ENCODE measurements at places on chromosomes 7 and 10. TPM values are rescaled to one million over a fixed set of nuclear protein-coding genes. Genes with fewer than 3 reads are reported as not detected.

WEE2 gene
- polyA plus RNA-seq = not detected

IL6 gene
- polyA plus RNA-seq = 0.73 TPM

DIP2C gene
- polyA plus RNA-seq = 2.9 TPM

RHOBTB1 gene
- not detected for polyA plus RNA-seq

HEPACAM2 gene
- polyA plus RNA-seq = not detected

ZP3 gene
- polyA plus RNA-seq = 9.9 TPM

RSPH10B2 gene
- not detected for polyA plus RNA-seq

TDRD1 gene
- 0.15 TPM for polyA plus RNA-seq

ZNF736 gene
- polyA plus RNA-seq = 1.8 TPM

DNA sequence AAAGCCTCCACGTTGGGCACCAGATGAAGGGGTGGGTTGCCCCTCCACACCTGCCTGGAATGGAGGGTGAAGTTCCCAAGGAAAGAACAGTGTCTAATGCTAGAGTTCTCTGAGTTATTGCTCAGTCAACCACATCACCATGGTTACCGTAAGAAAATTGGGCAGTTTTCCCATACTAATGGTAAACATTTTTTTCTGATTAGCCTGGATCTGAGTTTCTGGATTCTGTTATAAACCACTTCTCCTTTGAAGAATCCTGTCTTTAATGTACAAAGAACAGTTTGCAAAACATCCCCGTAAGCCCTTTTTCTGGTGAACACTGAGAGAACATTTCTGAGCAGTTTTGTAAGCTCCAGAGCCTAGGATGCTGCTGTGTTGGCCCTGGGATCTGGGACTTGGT, 45.5 kb downstream of the ABCC2 start:
- DNase-seq = no peak

DNA sequence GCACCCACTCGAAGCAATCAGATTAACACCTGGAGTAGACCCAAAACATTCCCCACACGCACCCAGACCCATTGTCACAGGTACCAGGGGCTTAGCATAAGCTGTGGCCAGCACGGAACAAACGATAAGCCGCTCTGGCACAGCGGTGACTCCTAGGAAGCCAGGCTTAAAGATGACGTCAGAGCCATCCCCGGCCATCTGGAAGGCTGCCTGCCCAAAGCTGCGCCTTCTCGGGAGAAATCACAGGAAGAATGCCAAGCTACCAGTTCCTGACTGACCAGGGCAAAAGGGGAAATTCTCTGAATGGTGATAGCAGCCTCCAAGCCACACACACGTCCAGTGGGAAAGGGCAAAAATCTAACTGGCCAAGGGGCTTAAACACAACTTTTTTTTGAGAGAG, 13.0 kb upstream of the WIPI2 start:
- DNase-seq = no peak

DNA sequence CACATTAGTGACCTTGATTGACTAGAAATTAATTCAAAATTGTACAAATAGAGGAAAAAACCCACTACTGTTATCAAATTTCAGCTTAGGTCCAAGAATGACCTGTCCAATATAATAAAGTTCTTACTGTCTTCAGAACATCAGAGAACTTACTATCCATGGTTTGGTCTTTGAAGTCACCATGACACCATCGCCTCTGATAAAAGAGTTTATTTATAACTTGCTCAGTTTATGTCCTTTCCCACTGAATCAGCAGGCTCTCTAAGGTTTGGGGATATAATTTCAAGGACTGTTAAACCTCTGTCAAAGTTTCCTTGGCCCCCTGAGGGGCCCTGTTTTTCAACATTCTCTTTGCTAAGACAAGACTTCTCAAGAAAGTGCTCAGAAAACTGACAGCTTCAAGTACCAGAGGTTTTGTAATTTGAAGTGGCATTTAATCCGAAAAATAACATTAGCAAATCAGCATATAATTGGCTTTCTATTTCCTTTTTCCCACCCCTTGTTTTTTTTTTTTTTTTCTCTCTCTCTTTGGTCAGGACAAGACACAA, 191.7 kb upstream of the FERD3L start:
- no peak for DNase-seq

- no peak for DNase-seq
These were observed 39.2 kb downstream of the ELMO1 start for GRCh38 chr7:37409461-37409860.

DNA sequence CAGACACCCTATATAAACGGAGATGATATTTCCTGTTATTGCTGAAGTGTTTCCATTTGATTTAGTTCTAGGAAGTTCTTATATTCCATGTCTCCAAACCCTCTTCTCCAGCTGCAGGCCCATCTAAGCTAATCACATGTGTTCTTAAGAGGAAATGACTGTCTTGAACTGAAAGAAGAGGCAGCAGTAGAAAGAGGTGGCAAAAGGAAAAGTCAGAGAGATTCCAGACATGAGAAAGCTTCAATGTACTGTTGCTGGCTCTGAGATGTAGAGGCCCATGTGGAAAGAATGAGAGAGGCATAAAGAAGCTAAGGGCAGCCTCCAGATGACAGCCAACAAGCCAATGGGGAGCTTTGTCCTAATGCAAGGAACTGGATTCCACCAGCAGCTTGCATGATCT, 287.2 kb downstream of the GFRA1 start:
- no peak for DNase-seq

DNA sequence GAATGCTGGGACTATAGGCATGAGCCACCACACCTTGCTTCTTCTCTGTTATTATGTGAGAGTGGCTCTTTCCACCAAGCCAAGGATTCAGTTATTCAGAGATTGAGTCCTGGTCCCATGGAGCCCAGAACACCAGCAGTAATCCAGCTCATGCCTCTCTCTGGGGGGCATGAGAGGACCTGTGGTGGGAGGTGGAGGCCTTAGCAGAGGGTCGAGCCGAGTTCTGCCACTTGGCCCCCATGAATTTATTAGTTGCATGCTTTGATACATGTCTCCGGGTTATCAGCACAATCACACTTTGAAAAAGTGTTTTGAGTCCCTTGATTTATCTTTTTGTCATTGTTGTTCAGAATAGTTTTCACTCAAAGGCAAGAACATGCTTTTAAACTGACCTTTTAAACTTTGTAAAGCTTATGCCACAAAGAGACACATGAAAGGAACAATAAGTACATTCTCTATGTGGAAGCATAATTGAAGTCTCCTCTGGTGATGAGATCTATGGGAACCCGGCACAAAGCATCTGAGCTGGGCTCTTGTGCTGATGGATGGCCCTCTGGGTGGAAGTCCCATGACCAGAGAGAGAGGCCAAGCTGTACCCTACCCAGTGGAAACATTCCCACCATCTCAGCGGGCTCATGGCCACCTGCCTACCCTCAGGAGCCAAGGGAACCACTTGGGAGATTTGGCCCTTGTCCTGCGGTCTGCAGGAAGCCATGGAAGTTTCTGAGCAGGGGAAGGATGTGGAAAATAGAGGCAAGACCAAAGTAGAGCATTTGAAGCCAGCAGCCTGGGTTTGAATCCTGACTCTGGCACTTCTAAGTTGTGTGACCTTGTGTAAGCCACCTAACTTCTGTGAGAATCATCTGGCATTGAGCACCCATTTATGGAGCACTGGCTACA, 53.9 kb downstream of the MINDY4 start:
- DNase-seq = no peak

- DNase-seq = no peak
These were observed 266.8 kb downstream of the INHBA start for GRCh38 chr7:41436139-41436538.

DNA sequence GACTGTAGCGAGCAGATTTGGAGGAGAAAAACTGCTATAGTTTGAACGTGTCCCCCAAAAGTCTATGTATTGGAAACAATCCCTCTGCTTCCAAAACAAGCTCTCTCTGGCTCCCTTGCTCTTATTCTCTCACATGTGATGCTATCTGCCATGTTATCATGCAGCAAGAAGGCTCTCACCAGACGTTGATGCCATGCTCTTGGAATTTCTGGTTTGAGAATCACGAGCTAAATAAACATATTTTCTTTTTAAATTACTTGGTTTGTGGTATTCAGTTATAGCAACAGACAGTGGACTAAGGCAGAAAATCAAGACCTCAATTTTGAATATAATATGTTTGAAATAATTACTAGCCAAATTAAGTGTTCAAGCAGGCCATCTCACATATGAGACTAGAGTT, 17.5 kb upstream of the GNAT3 start:
- DNase-seq = no peak

DNA sequence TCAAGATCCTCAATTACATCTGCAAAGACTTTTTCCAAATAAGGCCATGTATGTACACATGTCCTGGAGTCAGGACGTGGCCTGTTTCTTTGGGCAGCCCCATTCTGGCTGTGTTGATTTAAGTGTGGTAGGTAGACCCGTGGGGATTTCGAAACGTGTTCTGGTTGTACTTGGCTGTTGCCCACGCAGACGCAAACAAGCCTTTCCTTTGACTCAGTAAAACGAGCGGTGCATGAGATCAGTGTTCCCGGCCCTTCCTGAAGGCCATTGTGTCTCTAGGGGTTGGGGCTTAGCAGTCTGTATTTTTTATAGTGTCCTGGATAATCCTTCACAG, 64.8 kb upstream of the DNAJB6 start:
- DNase-seq = no peak

GRCh38 chr7:128909625-128910568, 612 bp downstream of the KCP start:
- no peak for DNase-seq

- DNase-seq = no peak
These were observed 247.6 kb downstream of the EMX2 start for GRCh38 chr10:117790179-117790578.

DNA sequence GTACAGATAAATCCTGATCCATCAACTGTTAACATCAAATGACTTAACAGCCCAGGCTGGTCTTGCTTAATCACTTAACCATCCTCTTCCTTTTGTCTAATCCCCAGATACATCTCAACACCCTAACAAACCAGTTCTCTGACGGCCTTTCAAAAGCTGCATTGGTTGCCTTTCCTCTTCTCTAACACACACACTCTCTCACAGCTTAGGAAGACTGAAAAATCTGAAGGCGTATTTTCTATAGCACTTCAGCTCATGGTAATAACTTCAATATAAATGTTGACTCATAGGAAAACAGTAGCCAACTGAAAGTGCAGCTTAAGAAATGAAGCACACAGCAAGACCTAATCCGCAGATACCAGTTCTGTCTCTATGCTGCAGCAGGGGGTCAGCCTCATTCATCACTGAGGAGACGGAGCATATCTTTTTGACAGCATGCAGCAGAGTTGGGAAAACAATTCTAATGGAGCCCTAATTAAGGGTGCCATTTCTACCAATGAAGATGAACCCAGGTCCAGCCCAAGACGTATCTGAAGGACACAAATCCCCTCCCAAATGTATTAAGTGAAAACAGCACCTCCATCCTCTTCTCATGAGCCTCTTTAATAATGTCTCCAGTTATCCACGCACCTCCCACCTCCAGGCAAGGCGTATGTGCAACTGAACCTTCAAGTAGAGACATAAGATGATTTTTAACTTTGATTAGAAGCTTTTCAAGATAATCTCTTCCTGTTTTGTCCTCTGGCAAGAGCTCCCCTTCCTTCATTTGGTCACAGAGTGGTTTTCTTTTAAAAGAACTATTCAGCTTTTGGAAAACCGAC, 211.7 kb upstream of the NFE2L3 start:
- no peak for DNase-seq

- DNase-seq = no peak
These were observed 31.5 kb downstream of the CREB3L2 start for GRCh38 chr7:137970253-137970975.

GRCh38 chr7:134828361-134828760, 48.9 kb downstream of the CALD1 start:
- DNase-seq = no peak

DNA sequence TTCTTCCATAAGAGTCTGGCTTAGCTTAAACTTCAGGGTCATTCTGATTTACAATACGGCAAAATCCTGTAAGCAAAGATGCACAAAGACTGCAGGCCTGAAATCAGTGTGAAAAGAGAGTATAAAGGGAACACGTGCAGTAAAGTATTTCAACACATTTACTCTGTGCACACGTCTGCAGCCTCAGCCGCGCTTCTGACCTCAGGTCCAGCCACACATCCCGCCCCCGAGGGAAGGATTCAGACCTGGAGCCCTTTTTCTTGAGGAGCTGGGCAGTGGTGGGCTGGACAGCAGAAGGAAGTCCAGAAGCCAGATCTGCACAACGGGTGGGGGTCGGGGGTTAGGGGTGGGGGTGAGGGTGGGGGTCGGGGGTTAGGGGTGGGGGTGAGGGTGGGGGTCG, 58.9 kb upstream of the FAM20C start:
- DNase-seq = no peak

- DNase-seq = no peak
These were observed 27.1 kb downstream of the EEPD1 start for GRCh38 chr7:36180121-36180520.

GRCh38 chr7:135653340-135654080, 8.8 kb upstream of the STMP1 start:
- DNase-seq = no peak

GRCh38 chr10:85315657-85316056, 987.3 kb downstream of the CCSER2 start:
- no peak for DNase-seq

DNA sequence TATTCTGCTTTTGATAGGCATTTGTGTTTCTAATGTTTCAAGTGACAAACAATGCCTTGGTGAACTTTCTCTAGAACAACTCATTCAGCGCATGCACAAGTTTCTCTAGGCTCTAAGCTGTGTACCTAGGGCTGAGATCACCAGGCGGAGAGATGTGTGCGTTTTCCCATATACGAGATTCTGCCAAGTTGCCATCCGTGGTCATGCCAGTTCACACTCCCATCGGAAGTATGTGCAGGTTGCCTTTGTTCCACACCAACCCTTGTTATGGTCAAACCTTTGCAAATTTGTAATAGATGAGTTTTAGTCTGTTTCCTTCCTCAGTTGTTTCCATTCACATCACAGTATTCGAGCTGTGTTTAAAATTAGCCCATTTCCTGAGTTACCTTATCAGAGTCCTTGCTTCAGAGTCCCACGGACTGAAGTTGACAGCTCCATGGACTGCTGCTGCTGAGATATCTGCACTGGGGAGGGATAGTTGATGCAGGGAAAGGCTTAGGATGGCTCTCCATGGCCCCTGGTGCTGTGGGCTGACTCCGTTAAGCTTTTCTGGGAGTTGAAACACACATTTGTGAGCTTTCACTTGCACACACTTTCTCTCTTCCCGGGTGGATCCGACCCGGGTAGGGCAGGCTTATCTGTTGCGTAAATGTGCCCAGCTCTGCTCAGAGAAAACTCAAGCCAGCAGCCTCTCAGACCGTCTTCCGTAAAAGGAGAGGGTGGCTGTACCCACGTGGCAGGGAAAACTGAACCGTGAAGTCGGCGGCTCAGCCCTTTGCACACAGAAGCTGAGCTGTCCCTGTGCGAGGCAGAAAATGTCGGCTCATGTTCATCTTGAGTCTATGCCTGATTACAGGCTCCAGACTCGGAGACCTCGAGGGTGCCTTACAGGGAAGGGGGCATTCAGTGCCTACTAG, 49.4 kb downstream of the HK1 start:
- peak; percentile 42 for DNase-seq

- DNase-seq = no peak
These were observed 179.1 kb downstream of the SFMBT2 start for GRCh38 chr10:7231509-7232414.

All from naive thymus-derived CD4-positive, alpha-beta T cell (primary cell).